ENCODE measurements at places on chromosomes 11 and 22.
A peak's percentile ranks its signal among the peaks of the same experiment; 100 is the strongest.

DNA sequence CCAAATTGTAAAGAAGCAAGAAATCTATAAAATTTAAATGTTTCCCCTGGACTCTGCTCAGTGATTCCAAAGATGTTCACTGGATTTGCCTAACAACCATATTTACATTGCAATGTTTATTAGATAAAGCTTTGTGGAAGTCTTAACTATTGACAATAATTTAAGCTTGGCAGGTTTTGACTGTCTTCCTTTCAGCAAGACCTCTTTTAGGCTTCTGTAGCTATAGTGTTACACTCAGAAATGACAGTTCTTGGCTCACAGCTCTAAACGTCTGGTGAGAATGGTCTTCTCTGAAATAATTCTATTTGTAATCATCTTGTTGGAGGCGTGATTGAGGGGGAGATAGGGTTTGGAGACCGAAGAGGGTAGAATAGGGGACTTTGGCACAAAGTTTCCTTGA is 44.8 kb upstream of the CRTAM start:
- H3K4me3 ChIP-seq, result no peak overlapping the region
- no peaks in the 10 kb centered on the region for H3K4me1 ChIP-seq
- no peaks in the 10 kb centered on the region for H3K27me3 ChIP-seq
- no peaks in the 10 kb centered on the region for H3K36me3 ChIP-seq
- DNase-seq, result no peak

DNA sequence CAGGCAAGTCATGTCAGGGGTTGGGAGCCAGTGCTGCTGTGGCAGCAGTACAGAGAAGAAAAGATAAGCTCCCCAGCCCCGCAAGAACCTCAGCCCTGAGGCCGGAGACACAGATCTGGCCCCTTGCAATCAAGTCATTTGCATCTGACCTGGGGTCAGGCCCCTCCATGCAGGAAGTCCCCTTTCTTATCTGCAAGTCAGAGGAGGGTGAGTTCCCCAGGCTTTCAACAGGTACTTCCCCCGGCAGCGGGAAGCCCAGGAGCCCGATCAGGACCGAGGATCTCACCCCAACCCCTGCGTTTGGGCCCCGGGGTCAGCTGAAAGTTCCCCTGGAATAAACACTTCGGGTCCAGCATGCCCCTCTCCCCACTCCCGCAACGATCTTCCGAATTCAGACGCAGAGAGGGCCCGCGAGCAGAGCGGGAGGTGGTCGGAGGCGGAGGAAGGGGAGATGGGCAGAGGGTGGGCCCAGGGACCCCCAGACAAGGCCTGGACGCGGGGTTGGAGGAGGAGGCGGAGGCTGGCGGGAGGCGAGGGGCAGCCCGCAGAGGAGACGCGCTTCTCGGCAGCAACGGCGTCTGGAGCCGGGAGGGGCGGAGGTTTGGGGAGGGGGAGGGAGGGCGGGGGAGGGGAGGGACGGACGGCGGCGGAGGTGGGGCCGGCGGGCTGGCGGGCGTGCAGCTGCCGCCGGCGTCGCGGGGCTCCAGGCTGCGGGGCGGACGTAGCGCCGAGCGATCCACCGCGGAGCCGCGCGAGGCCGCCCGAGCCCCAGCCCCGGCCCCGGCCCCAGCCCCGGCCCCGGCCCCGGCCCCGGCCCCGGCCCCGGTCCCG is at the start of gene TSPAN18:
TSS of gene TSPAN18 (plus strand) at position 680 of the 831 bp plus-strand sequence. CDS start 179,455 bp downstream, outside the sequence.
- no peaks in the 10 kb centered on the region for H3K36me3 ChIP-seq
- DNase-seq, result peak; percentile 37
- H3K4me3 ChIP-seq, result peak within 1 kb of the TSS; percentile 92

GRCh38 chr11:111540114-111540936 is at the start of gene LAYN:
TSS of gene LAYN (plus strand) at chr11:111540720. CDS start at chr11:111540844, 124 bp downstream.
- H3K4me1 ChIP-seq, result no peaks in the 10 kb centered on the region
- H3K27ac ChIP-seq, result peak within 1 kb of the TSS; percentile 82
- H3K36me3 ChIP-seq, result no peaks in the 10 kb centered on the region

GRCh38 chr11:109018639-109019038 is 353.8 kb downstream of the DDX10 start:
- no peak for DNase-seq
- H3K27ac ChIP-seq, result no peak overlapping the region
- no peaks in the 10 kb centered on the region for H3K27me3 ChIP-seq
- no peaks in the 10 kb centered on the region for H3K4me1 ChIP-seq
- no peak overlapping the region for H3K4me3 ChIP-seq

DNA sequence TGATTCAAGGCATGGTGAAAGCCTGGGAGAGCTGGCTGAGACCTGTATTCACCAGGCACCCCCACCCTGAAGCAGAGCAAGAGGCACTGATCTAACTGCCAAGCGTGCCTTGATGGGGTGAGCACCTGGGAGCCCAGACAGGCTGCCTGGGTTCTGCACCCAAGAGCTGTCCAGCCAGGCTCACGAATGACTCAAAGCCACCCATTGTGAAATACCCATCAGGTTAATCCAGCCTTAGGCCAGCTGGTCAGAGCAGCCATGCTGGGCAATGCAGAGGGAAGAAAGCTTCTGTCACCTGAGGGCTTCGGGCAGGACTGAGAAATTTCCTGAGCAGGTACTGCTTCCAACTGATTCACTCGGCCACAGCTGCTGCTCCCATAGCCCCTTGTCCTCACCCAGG is 22.1 kb downstream of the THOC5 start:
- H3K36me3 ChIP-seq, result no peaks in the 10 kb centered on the region
- H3K27me3 ChIP-seq, result no peaks in the 10 kb centered on the region
- H3K27ac ChIP-seq, result no peak overlapping the region
- H3K4me1 ChIP-seq, result no peaks in the 10 kb centered on the region

DNA sequence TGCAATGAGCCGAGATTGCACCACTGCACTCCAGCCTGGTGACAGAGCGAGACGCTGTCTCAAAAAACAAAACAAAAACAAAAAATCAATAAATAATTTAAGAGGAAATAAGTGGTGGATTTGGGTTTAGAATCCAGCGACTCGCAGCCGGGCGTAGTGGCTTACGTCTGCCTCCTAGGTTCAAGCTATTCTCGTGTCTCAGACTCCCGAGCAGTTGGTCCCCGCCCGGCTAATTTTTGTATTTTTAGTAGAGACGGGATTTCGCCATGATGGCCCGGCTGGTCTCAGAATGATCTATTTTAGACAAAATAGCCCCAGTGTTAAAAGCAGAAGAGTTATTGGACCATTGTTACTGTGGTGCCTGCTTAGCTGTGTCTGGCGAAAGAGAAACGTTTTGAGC is 29.8 kb downstream of the SNU13 start:
- no peaks in the 10 kb centered on the region for H3K4me1 ChIP-seq
- no peaks in the 10 kb centered on the region for H3K27me3 ChIP-seq
- DNase-seq, result no peak
- no peak overlapping the region for H3K4me3 ChIP-seq

GRCh38 chr11:3808861-3809623 is 682 bp downstream of the PGAP2 start:
- H3K36me3 ChIP-seq, result no peaks in the 10 kb centered on the region
- peak overlapping the region; percentile 38 for H3K27ac ChIP-seq
- H3K27me3 ChIP-seq, result no peaks in the 10 kb centered on the region
- H3K4me1 ChIP-seq, result no peaks in the 10 kb centered on the region

DNA sequence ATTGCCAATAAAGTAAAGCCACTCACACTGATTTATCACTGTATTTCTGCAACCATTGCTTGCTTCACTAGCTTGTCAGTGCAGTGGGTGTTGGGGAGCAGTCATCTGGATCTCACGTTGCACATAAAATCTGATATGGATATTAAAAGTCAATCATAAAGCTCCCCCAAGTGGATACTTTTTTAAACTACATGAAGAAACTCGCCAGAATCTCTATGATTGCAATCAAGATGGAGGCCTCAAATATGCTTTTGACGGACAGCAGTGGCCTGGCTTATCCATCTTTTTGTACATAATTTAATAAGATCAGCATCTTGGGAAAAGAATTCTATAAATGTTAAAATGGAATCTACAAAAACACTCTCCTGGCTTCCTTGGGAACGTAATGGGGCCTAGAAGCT is 137.7 kb downstream of the WT1 start:
- no peaks in the 10 kb centered on the region for H3K4me1 ChIP-seq
- H3K27me3 ChIP-seq, result no peaks in the 10 kb centered on the region
- no peak overlapping the region for H3K27ac ChIP-seq
- H3K4me3 ChIP-seq, result no peak overlapping the region
- H3K36me3 ChIP-seq, result no peaks in the 10 kb centered on the region

- no peaks in the 10 kb centered on the region for H3K4me1 ChIP-seq
- no peak overlapping the region for H3K4me3 ChIP-seq
- DNase-seq, result no peak
- no peaks in the 10 kb centered on the region for H3K36me3 ChIP-seq
- H3K27me3 ChIP-seq, result no peaks in the 10 kb centered on the region
- no peak overlapping the region for H3K27ac ChIP-seq
Observed at GRCh38 chr11:22797047-22797446, 32.6 kb downstream of the SVIP start.

- H3K27ac ChIP-seq, result peak overlapping the region; percentile 17
- no peaks in the 10 kb centered on the region for H3K4me1 ChIP-seq
- no peaks in the 10 kb centered on the region for H3K36me3 ChIP-seq
Observed at GRCh38 chr11:64767344-64768299, 7.8 kb upstream of the PYGM start.

DNA sequence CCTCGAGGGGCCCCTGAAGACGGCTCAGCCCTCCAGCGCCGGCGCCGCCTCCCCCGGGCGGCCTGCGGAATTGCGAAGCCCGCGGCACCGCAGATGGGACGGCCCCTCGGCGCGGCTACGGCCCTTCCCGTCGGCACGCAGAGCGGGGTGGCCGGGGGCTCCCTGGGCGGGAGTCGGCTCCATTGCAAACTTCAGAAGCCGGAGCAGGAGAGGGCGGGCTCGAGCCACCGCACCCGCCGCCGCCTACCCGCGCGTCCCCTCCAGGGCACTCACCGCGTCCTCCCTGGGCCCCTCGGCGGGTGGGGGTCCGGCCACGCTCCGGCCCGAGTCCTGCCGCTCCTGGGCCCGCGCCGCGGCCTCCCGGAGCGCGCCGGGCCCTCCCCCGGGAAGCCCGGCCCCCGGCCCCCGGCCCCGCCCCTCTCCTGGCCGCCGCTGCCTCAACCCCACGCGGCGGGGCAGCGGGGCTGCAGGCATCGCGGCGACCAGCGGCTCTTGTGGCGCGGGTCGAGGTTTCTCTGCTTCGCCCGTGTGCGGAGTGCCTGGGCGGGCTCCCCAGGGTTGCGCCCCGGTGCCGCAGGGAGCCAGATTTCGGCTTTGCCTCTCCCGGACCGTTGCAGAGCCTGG is at the start of gene PACSIN3:
TSS of gene PACSIN3 (minus strand) at position 359 of the 624 bp plus-strand sequence. CDS start 3,707 bp downstream, outside the sequence.
- H3K27ac ChIP-seq, result peak within 1 kb of the TSS; percentile 96
- no peaks in the 10 kb centered on the region for H3K36me3 ChIP-seq
- peaks cover 22% of the 10 kb centered on the region for H3K4me1 ChIP-seq
- DNase-seq, result peak; percentile 66
- peak within 1 kb of the TSS; percentile 86 for H3K4me3 ChIP-seq
